ENCODE measurements at places on chromosomes 3 and 15.

DNA sequence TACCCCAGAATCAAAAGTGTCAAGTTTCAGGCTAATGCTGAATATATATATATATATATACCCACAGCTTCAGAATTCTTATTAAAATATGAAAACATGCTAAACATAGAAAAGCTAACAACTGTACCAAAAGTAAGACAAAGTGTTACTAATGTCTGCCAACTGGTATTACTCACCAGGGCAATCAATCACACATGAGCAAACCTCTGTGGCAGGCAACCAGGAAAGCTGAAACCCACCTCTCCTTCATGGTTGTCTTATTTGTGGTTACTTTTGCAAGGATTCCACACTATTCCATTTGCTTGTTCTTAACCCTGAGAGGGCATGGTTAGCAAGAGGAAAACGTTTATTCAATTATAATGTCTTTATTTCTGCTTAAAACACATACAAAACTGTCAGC lies 512.3 kb upstream of the MDFIC2 start:
- no peak for DNase-seq

DNA sequence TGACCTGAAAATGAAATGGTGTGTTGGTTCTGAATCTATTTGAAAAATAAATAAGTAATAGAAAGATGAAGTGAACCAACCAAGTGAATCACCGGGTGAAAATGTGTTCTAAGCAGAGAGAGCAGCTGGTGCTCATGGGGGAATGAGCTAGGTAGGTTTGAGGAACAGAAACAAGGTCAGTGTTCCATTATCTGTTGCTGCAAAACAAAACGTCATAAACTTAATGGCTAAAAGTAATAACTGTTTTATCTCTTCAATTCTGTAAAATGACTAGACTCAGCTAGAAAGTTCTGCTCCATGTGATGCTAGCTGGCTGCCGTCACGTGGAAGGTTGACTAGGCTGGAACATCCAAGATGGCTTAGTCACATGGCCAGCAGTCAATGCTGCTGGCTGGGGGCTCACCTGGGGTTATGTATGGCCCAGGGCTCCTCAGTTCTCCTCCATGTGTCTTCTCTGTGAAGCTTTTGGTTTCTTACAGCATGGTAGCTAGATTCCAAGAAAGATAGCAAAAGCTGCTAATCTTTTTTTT lies 13.3 kb upstream of the SH3BP5 start:
- DNase-seq, result no peak

DNA sequence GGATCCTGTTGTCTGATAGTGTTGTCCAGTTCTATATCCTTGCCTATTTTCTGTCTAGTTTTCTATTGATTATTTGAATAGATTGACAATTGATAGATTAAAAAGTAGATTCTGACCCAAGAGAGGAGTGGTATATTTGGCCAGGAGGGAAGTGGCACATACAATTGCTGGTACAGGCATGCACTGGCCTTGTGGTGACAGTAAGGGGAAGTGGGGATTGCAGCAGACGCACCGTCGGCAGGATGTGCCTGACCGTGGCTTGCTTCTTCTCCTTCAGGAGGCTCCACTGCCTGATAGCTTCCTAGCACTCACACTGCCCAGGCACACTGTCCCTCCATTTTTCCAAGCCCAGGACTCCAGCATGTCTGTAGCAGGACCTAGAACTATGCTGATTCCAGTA lies 10.5 kb downstream of the GABRG3 start:
- no peak for DNase-seq

GRCh38 chr3:33023176-33024136 lies 72.0 kb downstream of the CCR4 start:
- peak; percentile 58 for DNase-seq

- no peak for DNase-seq
These were observed 22.6 kb downstream of the PDHB start for GRCh38 chr3:58411036-58411435.

DNA sequence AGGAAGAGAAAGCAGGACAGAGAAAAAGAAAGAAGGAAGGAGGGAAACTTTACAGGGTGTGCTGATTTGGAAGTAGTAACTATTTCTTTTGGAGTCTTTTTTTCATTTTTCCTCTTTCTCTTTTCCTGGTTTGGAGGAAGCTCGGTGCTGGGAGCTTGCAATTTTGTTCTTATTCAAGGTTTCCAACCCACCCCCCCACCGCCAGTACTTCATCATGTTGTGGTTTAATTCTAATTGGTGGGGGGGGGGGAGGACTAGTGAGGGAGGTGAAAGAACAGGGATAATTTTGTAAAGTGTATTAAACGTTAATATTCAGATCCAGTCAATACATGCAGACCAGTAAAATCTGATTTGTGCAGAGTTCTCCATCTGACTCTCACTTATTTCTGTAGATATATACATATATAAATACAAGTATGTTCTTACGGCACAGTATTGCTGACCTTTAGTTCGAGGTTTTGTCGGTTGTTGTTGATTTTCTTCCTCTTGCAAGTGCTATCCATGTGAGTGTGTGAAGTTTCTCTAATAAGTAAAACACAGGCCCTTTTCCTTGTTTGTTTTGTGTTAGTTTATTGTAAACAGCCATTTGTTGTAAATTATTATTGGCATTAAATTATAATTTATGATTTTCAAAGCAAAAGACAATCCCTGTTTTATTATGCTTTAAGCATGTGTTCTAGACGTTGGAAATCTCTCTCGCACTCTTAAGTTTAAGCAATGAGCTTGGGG lies 9.3 kb downstream of the NR2F2 start:
- no peak for DNase-seq

GRCh38 chr3:155342344-155342743 lies 48.9 kb upstream of the STRIT1 start:
- DNase-seq, result no peak

- DNase-seq, result peak; percentile 52
These were observed 19.1 kb upstream of the ADGRG7 start for GRCh38 chr3:100590114-100590839.

GRCh38 chr15:63473007-63473748 lies 31.2 kb upstream of the USP3 start:
- DNase-seq, result peak; percentile 53

DNA sequence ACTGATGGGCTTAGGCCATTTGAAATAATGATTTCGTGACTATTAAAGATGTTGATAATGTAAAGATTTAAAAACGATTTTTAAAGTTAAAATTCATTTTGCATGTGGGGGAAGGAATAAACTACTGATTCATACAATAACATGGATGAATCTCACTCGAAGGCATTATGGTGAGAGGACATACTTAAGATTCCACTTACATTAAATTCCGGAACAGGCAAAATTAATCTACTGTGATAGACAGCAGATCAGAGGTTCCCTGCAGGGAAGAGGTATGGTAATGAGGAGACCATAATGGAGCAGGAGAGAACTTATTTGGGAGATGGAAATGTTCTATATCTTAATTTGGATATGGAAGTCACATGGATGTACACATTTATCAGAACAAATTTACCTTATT lies 28.4 kb upstream of the RAB6B start:
- no peak for DNase-seq

GRCh38 chr3:38605981-38606380 lies 43.5 kb downstream of the SCN5A start:
- DNase-seq, result no peak

DNA sequence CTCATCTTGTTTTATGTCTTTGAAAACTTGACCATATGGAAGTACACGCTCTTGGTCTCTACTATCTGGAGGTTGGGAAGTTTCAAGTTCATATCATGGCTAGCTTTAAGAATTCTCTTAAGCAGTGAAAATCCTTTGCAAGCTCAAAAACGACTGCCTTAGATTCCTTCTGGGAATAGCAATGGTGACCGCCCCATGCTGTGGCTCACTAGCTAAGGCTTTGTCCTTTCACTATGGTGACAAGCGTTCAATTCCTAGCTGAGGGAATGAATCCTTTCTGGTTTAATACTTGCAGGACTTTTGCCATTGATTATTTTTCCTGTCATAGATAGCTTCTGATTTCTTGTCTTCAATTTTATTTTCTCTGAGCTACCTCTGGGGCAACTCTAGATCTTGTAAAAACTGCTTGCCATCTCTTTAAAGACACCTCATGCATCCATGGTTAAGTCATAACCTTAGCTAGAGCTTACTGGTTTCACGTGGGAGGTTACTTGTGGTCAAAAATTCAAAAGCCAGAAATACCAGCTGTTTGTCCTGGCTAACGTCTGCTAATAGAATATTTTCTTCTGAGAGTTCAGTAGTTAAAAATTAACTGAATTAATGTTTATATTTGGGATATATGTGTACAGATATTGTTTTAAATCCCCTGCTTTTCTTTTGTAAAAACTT lies 673.4 kb upstream of the CBLB start:
- no peak for DNase-seq

DNA sequence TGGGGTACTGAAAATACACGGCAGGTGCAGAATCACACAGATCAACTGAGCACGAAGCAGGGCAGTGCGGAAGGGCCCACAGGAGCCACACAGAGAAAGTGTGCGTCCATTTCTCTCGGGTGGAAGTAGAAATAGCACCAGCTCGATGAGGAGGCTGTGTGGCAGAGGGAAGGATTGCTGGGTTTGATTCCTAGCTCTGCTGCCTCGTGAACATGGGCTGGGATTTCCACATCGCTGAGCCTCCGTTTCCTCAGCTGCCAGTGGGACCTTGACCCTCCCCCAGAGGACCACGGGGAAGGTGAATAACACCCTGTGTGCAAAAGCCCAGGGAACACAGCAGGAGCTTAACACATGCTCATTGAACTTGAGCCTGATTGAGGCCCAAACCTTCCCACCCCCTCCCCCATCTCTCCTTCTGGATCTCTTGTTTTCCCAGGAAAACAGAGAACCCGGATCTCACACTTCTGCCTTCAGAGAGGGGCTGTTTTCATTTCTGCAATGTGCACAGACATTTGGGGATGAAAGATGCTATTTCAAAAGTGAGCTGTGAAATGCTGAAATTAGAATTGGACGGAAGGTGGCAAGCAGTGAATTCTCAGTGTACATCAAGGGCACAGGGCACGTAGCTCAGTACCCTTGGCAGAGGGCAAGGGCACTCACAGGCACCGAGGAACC lies 38.4 kb downstream of the ABTB1 start:
- no peak for DNase-seq

- no peak for DNase-seq
These were observed 316.4 kb downstream of the MCTP2 start for GRCh38 chr15:94547711-94548110.

DNA sequence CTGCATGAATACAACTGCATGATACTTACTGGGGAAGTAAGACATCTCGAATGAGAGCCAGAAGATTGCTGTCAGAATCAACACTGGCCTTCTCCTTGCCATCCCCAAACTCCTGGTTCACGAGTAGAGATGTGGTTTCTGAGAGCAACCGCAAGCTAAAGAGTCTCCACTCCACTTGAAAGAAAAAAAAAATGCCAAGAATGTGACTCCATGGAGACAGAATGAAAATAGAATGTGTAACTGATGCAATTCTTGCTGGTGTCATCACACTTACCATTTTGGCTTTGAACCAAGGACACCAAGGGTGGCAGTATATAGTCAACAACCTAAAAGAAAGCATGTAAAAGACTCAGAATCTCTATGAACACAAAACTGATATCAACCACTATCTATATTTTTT lies 280.4 kb downstream of the ULK4 start:
- no peak for DNase-seq

GRCh38 chr3:80668100-80668499 lies 900.3 kb upstream of the ROBO1 start:
- DNase-seq, result no peak

DNA sequence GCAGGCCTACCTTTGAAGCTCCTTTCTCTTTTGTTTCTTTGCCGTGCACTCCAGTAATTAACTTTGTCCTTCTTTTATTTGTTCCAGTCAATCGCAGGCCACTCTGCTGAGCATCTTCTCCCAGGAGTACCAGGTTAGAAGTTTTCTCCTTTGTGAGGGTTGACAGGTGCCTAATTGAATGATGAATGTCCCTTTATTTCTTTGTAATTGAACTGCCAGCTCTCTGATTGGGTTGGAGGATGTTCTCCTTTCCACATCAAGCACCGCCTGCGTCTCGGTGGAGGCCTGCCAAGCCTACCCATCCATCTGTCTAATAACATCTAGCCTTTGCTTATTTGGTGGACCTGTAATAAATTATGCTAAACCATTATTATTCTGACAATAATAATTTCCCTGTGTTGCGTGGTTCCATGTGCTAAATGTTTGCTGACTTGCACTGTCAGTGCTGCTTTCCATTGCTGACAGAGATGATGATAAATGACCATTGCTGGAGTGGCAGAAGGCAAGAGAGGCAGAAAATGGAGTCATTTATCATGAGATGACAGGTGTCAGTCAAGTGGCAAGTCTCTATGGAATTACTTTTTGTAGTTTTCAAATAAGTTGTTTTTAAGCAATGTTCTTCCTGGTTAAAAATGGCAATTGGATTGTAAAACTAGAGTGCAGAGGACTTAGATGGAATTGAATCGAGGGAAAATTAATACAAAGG lies 64.9 kb downstream of the CDIN1 start:
- no peak for DNase-seq

DNA sequence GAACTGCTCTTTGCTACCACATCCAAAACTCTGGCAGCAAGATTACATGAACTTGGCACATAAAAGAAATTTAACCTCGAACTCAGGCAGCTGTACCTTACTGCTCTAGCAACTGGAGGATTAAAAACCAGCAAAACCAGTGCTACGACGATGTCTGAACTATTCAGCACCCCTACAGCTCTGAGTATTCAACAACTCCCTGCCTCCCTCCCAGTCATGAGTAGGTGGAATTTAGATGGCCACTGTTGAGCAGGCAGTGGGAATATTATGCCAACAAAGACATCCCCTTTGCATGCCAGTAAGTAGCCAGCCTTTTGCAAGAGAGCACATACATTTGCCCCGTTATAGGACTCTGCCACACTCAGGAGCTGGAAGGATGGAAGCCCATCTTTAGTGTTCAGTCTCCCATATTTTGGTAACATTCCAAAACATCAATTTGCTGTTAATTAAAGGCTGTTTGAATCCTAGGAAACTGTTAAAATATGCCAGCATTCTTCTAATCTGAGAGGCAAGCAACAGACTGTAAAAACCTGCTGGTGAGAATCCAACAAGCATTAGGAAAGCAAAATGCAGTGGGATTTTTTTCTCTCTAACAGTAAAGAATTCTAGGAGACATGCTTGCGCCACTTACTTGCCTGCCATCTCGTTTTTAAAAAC lies 85.4 kb downstream of the ZNF385D start:
- no peak for DNase-seq

- no peak for DNase-seq
These were observed 301.2 kb upstream of the PROK2 start for GRCh38 chr3:72086042-72086742.

DNA sequence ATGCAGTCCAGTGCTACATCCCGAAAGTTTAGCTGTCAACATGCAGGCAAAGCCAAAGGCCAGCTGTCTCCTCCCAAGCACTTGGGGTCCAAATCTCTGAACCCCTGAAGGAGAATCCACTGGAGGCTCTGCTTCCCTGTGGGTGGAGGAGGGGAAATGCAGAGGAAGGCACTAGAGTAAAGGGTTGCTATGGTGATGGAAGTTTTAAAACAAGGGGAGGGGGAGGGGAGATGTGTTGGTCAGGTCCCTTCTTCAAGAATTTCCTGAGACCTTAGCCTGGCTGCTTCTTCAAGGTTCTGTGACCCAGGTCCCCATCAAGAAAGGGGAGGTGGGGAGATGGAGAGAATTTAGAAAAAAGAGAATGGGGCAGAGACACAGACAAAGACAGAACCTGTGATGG lies 2.3 kb downstream of the CAMKV start:
- no peak for DNase-seq
